ENCODE measurements at places on chromosomes 7 and 10. TPM values are rescaled to one million over a fixed set of nuclear protein-coding genes. Genes with fewer than 3 reads are reported as not detected.

AGAP9 gene
- 6.5 TPM for polyA plus RNA-seq

GHRHR gene
- 0.38 TPM for polyA plus RNA-seq

TECPR1 gene
- polyA plus RNA-seq, result 16.7 TPM

PRSS37 gene
- not detected for polyA plus RNA-seq

PNLIPRP1 gene
- polyA plus RNA-seq, result not detected

THAP5 gene
- polyA plus RNA-seq, result 8.5 TPM

ACHE gene
- 6.2 TPM for polyA plus RNA-seq

PRLHR gene
- polyA plus RNA-seq, result not detected

HABP2 gene
- 0.14 TPM for polyA plus RNA-seq

GRCh38 chr7:130141884-130142653 is 63.1 kb downstream of the TMEM209 start:
- peak; percentile 71 for DNase-seq

GRCh38 chr10:30219971-30220751 is 128.9 kb downstream of the MTPAP start:
- DNase-seq, result peak; percentile 67

DNA sequence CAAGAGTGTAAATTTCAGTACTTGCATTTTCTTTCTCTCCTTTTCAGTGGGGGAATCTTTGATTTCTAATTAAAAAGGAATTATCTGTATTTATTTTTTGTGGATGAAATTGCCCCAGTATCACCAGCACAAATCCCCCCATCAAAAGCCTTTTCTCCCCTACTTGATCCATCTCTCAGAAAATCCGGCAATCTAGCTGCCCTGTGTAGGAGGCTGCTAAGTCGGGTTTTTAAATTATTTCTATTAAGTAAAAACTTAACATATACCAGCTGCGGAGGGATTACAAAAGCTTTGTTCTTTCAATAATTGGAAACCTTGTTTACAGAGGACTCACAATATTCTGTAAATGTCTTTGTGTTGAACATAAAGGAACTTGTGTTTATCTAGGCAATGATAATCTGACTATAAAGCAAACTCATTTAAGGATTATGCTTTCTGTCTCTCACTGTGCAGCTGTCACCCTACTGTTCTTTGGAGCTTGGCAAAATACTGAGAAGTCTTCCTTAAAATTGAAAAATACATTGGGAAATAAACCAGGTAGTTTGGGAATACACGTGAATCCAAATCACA is 177.4 kb upstream of the PRR15 start:
- DNase-seq, result no peak

GRCh38 chr7:110964775-110965174 is 126.2 kb upstream of the LRRN3 start:
- no peak for DNase-seq

GRCh38 chr10:132444877-132445351 is 47.9 kb downstream of the PWWP2B start:
- no peak for DNase-seq

- DNase-seq, result no peak
Observed at GRCh38 chr7:16046041-16046440, 359.6 kb upstream of the MEOX2 start.

DNA sequence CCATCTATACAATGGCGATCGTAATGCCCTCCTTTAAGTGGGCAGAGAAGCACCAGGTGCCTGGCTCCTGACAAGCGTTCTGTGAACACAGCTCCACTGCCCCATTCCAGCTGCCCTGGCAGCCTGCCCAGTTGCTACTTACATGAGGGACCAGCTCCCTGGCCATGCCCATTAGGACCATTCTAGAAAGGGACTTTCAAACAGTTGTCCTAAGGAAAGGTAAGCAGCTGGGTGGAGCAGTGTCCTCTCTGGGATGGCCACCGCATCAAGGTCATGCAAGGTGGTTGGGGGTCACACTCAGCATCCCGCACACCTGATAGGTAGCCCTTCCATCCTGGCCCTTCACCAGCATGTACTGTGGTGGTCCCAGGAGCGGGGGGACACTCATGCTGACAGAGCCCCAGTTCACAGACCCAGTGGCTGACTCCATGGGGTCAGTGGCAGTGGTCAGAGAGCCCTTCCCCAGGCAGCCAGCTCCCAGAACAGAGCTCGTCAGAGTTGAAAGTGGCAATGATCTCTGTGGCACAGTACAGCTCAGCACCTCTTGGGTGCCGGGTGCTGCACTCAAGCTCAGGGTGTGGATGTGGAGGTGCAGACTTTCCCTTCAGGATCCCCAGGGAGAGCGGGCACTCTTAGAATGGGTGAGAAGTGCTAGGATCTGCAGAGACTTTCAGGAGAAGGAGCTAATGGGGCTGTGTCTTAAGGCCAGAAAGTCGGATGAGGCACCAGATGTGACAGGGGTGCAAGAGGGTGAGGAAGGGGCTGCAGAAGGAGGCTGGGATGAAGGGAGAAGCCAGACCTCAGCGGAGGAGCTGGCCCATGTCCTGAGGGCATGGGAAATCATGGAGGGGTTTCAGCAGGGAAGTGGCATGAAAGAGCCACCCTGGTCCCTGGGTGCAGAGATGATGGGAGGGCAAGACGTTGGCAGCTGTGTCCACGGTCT is 10.9 kb downstream of the MMRN2 start:
- no peak for DNase-seq

DNA sequence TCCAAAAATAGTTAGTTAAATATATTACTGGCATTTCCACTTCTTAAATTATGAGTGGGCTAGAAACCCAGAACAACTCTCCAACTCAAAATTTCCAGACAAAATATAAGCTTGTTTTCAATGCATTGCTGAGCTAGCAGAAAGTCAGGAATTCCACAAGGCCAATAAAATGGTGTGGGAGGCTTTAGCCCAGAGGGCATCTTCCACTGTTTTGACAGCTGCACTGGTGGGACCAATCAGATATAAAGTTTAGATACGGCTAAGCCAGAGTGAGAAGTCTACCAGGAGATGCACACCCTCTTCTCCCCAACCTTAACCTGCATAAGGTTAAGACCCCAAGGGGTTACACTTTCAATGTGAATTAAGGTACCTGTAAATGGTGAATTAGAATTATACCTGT is 76.6 kb downstream of the AMPH start:
- no peak for DNase-seq

DNA sequence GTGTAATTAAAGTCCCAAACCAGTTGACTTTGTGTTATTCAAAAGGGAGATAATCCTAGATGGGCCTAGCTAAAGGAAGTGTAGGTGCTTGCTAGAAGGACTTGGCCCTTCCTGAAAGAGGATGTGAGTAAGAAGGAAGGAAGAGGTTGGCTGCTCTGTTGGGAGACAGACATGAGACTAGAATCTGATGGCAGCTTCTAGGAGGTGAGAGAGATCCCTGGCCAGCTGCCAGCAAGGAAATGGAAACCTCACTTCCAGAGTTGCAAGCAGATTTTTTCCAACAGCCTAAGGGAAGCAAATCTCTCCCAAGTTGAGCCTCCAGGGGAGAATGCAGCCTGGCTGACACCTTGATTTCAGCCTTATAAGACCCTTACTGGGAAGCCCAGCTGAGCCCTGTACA is 368.4 kb upstream of the ZMIZ1 start:
- DNase-seq, result peak; percentile 64

DNA sequence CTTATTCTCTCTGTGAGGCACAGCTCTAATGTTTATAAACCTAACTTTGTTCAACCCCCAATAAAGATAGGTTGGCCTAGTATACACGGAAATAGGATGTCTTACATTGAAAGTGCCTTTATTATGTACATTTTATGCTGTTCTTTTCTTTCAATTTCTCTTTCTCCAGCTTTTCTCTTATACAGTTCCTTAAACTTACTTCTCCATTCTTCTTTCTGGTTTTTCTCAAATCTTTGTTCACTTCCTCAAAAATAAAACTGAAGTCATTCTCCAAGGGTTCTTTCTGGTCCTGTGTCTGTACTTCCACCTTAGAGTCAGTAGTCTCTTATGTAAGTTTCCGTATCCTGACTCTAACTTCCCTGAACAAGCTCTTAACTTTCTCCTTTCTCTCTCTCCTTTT is 29.2 kb upstream of the NAMPT start:
- DNase-seq, result peak; percentile 6

- no peak for DNase-seq
Observed at GRCh38 chr7:89928451-89928850, 225.8 kb upstream of the STEAP1 start.

- peak; percentile 36 for DNase-seq
Observed at GRCh38 chr7:27212497-27213432, 12.9 kb upstream of the HOXA13 start.

- no peak for DNase-seq
Observed at GRCh38 chr10:132510174-132510611, 27.4 kb upstream of the INPP5A start.

DNA sequence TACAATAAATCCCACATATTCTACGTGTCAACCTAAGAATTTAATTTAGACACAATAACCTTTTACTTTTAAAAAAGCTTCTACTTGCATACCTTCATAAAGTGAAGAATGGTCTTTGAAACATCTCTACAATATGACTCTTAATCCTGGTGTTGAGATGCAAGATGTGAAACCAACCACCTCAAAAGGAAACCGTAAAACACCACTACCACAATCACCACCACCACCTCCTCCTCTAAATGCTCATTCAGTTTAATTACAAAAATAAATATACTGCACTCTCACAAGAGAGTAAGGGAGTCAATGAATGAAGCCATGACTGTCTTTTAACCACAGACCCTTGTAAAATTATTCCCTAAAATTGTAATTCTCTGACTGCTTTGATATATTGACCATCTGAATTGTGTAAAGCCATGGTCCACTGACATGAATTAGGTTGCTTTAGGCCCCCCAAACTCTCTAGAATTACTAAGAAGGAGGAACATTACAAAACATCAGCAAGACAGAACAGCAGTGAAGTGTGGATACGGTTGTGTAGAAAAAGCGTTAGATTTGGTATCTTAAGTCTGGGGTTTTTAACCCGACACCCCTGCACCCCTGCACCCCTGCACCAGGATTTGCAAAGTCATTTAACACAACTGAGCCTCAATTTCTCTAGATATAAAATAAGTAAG is 171.4 kb downstream of the SFMBT2 start:
- no peak for DNase-seq

DNA sequence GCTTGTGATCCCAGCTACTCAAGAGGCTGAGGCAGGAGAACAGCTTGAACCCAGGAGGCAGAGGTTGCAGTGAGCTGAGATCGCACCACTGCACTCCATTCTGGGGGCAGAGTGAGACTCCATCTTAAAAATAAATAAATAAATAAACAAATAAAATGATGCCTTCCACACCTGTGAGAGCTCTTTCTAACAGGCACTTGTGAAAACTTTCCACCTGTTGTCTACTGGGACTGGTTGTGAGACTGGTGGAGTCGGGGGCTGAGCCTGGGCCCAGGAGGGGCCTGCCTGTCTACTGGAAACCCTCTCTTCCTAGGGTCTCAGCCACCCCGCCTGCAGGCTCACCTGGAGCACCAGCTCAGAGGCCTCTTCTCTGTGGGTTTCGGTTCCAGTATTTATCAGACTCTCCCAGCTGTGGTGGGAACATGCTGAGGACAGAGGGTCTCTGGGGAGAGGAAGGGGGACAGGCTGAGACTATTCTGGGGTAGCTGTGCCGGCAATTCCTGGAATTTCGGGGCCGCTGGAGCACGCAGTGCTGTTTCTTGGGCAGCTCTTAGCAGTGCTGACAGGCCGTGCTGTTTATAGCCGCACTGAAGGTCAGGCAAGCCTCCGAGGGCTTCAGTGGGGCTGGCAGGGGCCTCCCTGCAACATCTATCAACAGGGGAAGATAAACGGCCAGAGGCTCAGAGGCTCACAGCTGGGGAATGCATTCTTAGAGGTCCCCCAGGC is 3.8 kb downstream of the LDB3 start:
- peak; percentile 43 for DNase-seq

DNA sequence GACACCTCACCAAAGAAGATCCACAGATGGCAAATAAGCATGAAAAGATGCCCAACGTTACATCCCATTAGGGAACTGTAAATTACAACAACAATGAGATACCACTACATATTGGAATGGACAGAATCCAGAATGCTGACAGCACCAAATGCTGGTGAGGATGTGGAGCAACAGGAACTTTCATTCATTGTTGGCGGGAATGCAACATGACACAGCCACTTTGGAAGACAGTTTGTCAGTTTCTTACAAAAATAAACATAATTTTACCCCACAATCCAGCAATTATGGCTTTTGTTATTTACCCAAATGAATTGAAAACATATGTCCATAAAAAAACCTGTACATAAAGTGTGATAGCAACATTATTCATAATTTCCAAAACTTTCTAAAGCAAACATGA is 176.8 kb downstream of the C7orf25 start:
- DNase-seq, result no peak

DNA sequence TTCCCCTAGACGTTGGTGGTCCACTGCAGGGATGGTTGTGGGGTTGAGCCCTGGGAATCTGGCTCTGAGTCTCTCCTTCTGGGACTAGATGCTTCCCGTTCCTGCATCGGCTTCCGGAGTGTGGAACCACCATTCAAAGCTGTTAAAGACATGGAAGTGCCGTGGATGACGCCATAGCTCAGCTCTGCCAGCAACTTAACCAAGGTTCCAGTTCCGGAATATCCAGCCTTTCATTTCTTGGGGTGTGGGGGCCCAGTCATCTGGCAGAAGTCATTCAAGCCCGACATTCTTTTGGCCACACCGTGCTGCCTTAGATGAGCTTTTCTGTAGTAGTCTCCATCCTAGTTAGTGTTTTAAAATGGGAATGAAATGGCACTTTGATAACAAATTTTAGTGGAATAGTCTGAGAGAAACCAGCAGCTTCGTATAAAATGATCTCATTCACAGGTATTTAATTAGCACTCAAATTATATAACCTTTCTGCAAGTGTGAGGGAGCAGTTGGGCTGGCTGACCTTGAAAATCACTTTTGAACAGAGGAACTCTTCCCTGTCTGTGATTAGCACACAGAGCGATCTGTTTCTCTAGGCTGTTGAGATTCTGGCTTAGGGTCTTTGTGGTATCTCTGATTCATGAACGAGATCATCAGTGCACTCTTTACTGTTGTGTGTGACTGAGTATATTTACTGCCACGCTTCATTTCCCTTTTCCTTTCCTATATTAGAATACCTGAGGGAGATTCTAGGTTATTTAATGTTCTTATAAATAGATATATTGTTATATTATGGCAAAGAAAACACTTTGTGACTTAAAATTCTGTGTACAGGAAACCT is 19.9 kb downstream of the LMTK2 start:
- DNase-seq, result no peak
